ENCODE measurements at places on chromosomes 11 and 22.

DNA sequence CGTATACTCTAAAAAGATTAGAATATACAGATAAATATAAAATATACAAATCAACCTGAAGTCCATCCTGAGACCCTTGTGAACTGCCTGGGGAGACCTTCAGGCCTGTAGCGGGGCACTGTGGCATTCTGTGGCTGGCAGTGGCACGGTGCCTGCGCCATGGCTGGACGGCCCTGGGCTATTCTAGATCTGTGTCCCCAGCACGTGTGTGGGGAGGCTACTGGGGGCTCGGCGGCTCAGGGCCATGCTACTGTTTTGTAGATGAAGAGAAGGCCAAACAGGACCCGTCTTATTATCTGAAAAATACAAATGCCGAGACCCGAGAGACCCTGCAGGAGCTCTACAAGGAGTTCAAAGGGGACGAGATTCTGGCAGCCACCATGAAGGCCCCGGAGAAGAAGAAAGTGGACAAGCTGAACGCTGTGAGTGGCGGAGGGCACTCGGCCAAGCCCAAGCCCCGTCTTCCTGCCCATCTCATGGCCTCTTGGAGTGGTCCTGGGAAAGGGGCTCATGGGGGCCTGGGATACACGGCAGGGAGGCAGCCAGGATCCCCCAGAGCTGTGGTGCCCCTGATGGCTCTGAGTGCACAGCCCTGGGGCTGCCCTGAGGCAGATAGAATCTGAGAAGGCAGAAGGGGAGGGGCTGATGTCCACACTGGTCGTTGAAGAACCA lies 18.8 kb downstream of the PPIL2 start:
- no peaks in the 10 kb centered on the region for H3K27me3 ChIP-seq
- no peak overlapping the region for H3K4me3 ChIP-seq
- peaks cover 8% of the 10 kb centered on the region for H3K36me3 ChIP-seq
- no peak overlapping the region for H3K27ac ChIP-seq

DNA sequence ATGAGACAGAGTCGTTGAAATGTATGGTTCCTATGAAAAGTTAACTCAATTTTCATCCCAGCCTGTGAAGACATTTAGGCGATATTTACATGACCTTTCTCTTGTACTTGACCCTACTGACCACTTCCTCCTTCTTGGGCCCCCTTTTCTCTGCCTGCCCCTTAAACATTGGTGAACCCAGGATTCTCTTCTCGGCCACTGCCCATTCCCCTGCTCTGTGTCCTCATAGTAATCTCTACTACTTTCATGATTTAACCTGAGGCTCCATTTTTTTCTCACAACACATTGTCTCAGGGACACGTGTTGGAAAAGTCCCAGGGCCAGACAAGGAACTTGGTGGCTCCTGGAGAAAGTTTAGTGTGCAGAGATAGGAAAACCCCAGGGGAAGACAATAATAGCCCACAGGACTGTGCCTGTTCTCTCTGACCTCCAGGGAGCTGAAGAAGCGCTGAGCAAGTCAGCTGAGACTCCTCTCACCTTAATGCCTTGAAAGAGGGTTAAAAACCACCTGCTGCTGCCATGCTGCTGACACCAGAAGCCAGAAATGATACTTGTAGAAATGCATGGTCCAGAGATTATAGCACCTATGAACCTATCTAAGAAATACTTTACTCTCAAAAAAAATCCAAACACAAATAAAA lies 42.5 kb upstream of the SPATA19 start:
- no peaks in the 10 kb centered on the region for H3K4me1 ChIP-seq
- DNase-seq = no peak
- peaks cover 23% of the 10 kb centered on the region for H3K27me3 ChIP-seq
- H3K4me3 ChIP-seq = no peak overlapping the region
- H3K36me3 ChIP-seq = no peaks in the 10 kb centered on the region
- H3K27ac ChIP-seq = no peak overlapping the region

DNA sequence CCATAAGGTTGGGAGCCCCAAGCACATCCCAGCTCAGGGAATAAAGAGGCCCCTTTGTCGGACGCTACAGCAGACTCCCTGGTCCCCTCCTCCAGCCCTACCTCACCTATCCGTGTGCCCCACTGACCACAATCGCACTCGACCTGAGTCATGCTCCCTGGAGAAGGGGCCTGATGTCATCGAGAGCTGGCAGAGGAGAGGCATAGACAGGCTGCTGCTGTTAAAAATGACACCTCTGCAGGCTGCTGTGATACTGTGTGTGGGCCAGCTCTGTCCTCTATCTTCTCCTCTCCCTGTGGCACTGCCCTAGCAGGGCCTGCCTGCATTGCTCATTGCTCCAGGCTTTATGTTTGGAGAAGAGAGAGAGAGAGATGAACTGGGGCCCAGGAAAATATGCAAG lies 123.4 kb upstream of the SYT13 start:
- no peak for DNase-seq
- no peak overlapping the region for H3K27ac ChIP-seq
- no peak overlapping the region for H3K4me3 ChIP-seq
- peaks cover 33% of the 10 kb centered on the region for H3K27me3 ChIP-seq
- no peaks in the 10 kb centered on the region for H3K36me3 ChIP-seq

- H3K27me3 ChIP-seq = peaks cover 29% of the 10 kb centered on the region
- H3K4me3 ChIP-seq = no peak overlapping the region
- H3K27ac ChIP-seq = no peak overlapping the region
- H3K36me3 ChIP-seq = no peaks in the 10 kb centered on the region
- no peak for DNase-seq
- no peaks in the 10 kb centered on the region for H3K4me1 ChIP-seq
These were observed 7.0 kb downstream of the KIRREL3 start for GRCh38 chr11:126993599-126993998.

DNA sequence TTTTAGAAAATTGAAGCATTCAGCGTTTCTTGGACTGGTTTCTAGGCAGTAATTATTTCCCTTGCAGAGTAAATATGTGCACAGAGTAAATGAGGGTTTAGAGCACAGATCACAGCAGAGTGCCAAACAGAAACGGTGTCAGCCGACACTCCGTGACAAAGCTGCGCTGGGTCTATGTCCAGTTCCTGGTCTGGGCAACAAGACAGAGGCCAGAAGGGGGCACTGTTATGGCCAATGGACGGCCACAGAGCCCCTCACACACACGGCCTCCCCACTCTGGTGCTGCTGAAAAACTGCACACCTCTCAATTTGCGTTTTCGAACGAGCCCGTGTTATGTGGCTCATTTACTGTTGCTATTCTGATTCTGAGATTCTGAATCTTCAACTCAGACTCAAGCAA lies 180.7 kb downstream of the MPPED1 start:
- DNase-seq = no peak
- H3K36me3 ChIP-seq = no peaks in the 10 kb centered on the region
- H3K27me3 ChIP-seq = peaks cover 24% of the 10 kb centered on the region
- H3K4me3 ChIP-seq = no peak overlapping the region
- H3K4me1 ChIP-seq = no peaks in the 10 kb centered on the region
- H3K27ac ChIP-seq = no peak overlapping the region

DNA sequence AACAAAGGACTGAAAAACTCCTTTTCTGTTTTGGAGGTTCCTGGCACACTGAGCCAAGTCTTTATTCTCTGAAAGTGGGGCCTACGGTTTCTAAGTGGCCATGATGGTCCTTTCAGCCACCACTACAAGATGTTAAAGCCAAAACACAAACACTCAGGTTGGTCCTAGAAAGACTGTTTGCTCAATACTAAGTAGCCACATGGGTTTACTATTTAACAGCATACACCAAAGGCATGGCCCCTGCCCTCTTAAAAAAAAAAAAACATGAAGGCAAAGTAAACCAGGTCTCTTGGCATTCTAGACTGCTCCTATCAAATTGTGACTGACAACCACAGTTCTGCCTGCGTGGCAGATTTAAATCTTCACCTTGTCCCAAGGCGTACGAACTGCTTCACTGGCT lies 123.6 kb upstream of the BID start:
- DNase-seq = no peak
- H3K4me3 ChIP-seq = no peak overlapping the region
- no peak overlapping the region for H3K27ac ChIP-seq
- H3K4me1 ChIP-seq = peaks cover 2% of the 10 kb centered on the region

- peaks cover 8% of the 10 kb centered on the region for H3K36me3 ChIP-seq
- no peak overlapping the region for H3K27ac ChIP-seq
- H3K4me1 ChIP-seq = peaks cover 12% of the 10 kb centered on the region
- H3K27me3 ChIP-seq = peaks cover 19% of the 10 kb centered on the region
These were observed 9.2 kb upstream of the AIFM3 start for GRCh38 chr22:20957683-20958431.

DNA sequence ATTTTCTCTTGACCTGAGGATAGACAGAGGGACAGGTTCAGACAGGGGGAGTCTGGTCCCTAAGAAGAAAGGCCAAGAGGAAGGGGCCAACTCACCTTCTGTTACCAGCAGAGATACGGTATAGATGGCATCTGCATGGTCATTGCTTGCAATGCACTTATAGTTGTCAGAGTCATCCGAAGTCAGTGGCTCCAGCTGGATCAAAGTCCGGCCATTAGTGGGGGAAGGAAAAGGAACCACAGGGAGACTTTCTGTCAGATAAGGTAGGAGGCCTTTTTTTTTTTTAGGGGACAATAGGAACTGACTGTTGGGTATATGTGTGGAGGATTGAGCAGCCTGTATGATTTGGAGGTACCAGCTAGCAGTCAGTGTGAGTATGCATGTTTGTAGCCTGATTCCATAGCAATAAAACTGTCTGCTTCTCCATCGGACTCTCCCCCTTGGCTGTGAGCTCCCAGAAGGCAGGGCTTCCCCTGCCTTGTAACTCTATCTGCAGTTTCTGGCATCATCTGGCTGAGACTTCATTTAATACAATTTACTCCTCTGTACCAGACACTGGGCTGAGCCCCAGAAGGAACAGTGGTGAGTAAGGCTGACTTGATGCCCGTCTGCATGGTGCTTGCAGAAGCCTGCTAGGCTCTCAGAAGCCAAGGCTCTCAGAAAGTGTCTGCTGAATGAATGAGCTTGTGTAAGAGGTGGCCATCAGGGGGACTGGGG lies 5.7 kb downstream of the IGSF22 start:
- H3K27ac ChIP-seq = no peak overlapping the region
- H3K4me3 ChIP-seq = peak overlapping the region; percentile 4
- peaks cover 2% of the 10 kb centered on the region for H3K4me1 ChIP-seq

GRCh38 chr11:13429836-13430235 lies 33.2 kb downstream of the BTBD10 start:
- H3K27ac ChIP-seq = no peak overlapping the region
- H3K27me3 ChIP-seq = no peaks in the 10 kb centered on the region
- DNase-seq = no peak

DNA sequence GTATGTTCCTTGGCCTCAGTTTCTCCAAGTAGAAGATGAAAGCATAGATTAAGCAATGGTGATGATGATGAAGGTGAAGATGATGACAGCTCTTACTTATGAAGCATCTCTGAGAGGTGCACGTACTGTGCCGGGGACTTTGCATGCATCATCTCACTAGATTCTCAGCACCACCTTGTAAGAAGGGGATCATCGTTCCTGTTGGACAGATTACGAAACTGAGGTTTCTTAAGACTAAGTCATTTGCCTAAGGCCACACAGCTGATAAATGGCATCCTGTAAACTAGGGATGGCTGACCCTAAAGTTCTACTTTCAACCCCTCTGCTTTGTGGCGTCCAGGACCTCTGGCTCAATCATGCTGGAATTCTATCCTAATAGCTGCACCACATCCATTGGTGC lies 8.7 kb downstream of the MS4A15 start:
- H3K27ac ChIP-seq = no peak overlapping the region
- H3K36me3 ChIP-seq = no peaks in the 10 kb centered on the region
- H3K4me3 ChIP-seq = no peak overlapping the region
- no peak for DNase-seq
- H3K4me1 ChIP-seq = peaks cover 3% of the 10 kb centered on the region

DNA sequence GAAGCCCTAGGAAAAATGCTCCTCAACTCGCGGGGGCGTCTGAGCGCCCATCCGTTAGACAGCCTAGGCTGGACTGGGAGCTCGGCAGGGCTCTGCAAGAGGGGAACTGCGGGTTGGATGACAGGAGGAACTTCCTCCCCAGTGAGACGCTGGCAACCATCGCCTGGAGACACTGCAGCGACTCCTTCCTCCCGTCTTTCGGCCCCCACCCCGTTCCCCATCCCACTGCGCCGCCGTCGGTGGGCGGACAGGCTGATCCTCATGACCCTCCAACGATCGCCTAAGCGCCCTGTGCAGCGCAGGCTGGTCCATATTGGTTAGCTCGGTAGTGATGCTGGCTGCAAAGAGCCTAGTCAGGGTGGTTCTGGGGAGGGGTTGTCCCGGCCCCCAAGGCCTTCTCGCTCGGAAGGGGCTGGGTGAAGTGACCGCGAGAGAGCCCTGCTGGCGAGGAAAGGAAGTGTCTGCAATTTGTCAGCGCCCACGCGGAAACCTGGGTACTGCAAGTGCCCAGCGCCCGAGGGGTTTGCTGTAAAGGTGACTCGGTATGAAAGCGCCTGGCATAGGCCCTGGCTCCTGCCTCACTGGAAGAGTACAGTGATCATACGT lies 638 bp downstream of the NRGN start:
- no peaks in the 10 kb centered on the region for H3K36me3 ChIP-seq
- H3K27me3 ChIP-seq = peaks cover 2% of the 10 kb centered on the region
- H3K27ac ChIP-seq = no peak overlapping the region
- peak overlapping the region; percentile 77 for H3K4me3 ChIP-seq
- H3K4me1 ChIP-seq = peaks cover 12% of the 10 kb centered on the region
- peak; percentile 74 for DNase-seq

DNA sequence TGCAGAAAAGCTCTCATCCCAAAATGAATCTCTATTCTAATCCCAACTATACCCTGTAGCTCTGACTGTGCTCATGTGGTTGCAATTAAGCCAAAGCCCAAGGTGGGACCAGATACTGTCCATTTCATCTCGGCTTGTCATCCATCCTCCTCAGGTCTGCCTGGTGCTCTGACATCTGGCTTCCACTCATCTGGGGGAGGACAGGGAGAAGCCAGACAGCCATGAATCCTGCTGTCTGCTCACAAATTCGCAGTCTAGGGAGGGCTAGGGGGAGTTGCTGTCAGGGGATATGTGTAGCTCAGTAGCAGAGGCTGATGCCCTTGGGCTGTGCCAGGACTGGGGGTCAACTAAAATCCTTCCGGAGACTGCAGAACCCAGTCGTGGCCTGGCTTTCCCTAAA lies 167.1 kb downstream of the ETS1 start:
- no peak overlapping the region for H3K4me3 ChIP-seq
- H3K27me3 ChIP-seq = no peaks in the 10 kb centered on the region

DNA sequence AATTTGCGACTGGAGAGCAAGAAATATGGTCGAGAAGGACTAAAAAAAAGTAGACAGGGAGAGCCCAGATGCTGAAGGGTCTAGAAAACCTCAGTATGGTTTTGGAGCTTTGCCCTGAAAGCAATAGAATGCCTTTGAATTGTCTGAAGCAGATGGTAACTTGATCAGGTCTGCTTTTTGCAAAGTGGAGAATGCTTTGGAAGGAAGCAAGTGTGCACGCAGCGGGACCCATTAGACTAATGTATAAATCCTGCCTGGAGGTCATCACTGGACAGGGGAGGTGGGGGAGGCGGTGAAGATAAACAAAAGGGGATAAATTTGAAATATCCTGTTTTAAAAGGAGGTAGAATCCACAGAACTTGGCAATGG lies 757 bp upstream of the HINFP start:
- peaks cover 20% of the 10 kb centered on the region for H3K36me3 ChIP-seq
- peak overlapping the region; percentile 80 for H3K27ac ChIP-seq
- H3K4me1 ChIP-seq = peaks cover 31% of the 10 kb centered on the region
- H3K27me3 ChIP-seq = no peaks in the 10 kb centered on the region
- peak overlapping the region; percentile 97 for H3K4me3 ChIP-seq

DNA sequence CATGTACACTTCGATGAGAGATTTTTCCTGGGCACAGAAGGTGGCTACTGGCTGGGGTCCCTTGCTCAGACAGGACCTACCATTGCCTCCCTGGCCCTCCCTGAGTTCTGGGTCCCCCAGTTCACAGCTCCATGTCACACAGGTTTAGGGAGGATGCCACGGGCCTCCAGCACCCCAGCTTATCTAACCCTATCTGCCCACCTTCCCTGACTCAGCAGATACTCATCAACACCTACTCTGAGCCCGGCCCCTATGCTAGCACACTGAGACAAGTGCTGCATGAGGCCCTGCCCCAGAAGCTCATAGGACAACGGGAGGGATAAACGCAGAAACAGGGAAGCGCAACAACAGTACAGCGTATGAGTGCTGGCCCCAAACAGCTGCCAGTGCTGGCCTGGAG lies 9.6 kb downstream of the NAGA start:
- no peaks in the 10 kb centered on the region for H3K4me1 ChIP-seq
- no peak for DNase-seq
